ENCODE measurements at places on chromosomes 3 and 15. TPM values are rescaled to one million over a fixed set of nuclear protein-coding genes. Genes with fewer than 3 reads are reported as not detected.
A peak's percentile ranks its signal among the peaks of the same experiment; 100 is the strongest.

- H3K36me3 ChIP-seq = no peaks in the 10 kb centered on the region
- no peak overlapping the region for H3K4me3 ChIP-seq
These were observed 54.5 kb downstream of the CPN2 start for GRCh38 chr3:194296454-194297263.

DNA sequence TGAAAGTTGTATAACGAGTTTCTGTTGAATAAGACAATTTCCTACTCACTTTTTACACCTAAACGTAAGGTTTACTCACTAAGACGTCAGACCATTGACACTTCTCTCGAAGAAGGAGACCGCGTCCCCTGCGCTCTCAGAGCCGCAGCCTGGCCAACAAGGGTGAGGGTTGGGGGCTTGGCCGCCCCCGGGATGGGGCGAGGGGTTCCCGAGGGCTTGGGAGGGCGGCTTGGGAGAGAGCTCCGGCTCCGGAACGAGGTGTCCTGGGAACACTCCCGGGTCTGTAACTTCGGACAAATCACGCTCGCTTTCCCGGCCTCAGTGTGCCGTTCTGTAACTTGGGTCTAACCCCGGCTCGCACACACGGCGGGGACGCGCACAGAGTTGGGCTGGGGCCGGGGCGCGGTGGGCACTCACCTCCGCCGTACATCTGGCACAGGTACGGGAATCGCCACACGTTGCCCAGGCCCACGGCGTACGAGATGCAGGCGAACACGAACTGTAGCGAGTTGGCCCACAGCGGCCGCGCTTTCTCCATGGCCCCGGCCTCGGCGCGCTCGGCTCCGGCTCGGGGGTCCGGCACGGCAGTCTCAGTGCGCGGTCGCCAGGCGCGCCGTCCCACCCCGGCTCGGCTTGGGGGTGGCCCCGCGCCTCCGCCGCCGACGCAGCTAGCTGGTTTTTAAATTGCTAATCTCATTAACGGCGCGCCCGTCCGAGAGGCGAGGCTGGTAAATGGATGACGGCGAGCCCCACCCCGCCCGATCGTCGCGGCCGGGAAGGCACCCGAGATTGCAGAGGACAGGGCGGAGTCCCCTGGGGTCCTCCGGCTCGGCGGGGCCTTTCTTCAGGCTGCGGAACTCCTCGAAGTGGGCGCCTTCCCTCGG, at the start of gene SLC6A20:
Gene SLC6A20, minus strand, starts transcription at position 655 of the 884 bp plus-strand sequence. Its CDS starts 117 bp downstream, at position 538.
- peak within 1 kb of the TSS; percentile 22 for H3K4me3 ChIP-seq
- no peak for DNase-seq
- no peaks in the 10 kb centered on the region for H3K36me3 ChIP-seq
- H3K27ac ChIP-seq = no peak within 1 kb of the TSS

DNA sequence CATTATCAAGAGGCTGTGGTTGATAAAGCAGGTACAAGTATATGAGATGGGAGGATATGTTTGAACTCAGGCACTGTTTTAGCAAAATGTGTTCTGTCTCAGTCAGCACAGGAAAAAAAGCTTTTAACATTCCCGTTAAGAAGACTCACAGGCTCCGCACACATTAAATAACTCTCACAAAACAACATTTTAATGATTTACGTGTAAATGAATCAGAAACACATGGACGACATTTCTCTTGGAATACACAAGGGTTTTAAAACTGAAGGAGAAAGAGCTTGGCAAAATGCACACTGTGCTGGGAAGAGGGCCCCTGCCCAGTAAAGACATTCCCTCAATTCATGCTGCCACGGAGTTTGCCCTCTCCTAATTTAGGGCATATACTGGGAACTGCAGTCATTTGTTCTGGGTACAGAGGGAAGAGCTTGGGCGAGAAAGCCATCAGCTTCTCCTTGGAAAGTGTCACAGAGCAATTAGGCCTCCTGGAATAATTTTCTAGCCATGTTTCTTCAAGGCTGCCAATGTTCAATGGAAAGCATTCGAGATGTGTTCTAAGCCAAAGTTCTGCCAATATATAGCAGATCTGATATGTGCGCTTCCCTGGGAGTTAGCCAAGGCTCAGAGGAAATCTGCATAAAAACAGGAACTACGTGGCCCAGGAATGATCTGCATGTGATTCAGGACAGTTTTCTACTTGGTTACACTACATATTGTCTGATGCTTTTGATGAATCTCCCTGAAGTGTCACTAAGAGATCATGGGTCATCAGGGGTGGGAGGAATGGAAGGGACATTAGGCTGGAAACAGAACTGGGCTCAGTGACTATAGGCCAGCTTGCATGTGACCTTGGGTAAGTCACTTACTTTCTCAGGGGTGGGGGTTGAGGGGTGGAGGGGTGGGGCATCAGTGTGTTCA, 2.2 kb upstream of the MASP1 start:
- H3K4me1 ChIP-seq = no peaks in the 10 kb centered on the region
- H3K27me3 ChIP-seq = peaks cover 6% of the 10 kb centered on the region
- H3K4me3 ChIP-seq = no peak overlapping the region
- DNase-seq = no peak
- no peak overlapping the region for H3K27ac ChIP-seq
- no peaks in the 10 kb centered on the region for H3K36me3 ChIP-seq

- no peak overlapping the region for H3K27ac ChIP-seq
- H3K4me1 ChIP-seq = peaks cover 46% of the 10 kb centered on the region
- no peaks in the 10 kb centered on the region for H3K36me3 ChIP-seq
- DNase-seq = no peak
- H3K27me3 ChIP-seq = no peaks in the 10 kb centered on the region
- no peak overlapping the region for H3K4me3 ChIP-seq
These were observed 30.7 kb downstream of the PLA1A start for GRCh38 chr3:119628390-119628789.

DNA sequence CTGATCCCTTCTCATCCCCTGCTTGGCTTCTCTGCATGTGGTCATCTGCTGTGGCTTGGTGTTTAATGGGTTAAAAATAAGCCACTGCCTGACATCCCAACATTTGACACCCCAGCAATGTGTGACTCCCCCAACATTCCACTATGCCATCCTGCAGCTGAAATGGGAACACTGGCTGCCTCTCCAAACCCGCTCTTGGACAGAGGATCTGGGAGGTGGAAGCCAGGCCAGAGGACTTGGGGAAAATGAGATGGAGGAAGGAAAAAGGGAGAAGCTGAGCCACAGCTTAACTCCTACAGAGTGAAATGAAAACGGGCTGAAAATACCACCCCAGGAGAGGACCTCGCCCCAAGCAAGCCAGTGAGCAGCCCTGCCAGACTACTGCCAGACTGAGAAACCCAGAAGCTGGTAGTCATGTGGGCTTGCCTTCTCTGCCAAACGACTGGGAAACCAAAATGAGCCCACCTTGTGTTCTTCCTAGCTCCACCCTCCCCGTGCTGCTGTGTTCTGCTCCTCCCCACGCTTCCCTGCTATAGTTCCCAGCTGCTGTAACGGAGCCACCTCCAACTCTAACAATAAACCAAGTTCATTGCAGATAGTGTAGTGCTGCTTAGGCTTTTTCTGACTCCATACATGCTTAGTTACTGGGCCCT, 13.7 kb downstream of the MAP1A start:
- no peak for DNase-seq
- no peak overlapping the region for H3K4me3 ChIP-seq
- H3K4me1 ChIP-seq = no peaks in the 10 kb centered on the region
- no peak overlapping the region for H3K27ac ChIP-seq

GRCh38 chr3:22364851-22365250, 613.8 kb upstream of the ZNF385D start:
- no peak overlapping the region for H3K27ac ChIP-seq
- no peaks in the 10 kb centered on the region for H3K27me3 ChIP-seq
- no peak for DNase-seq
- H3K4me3 ChIP-seq = no peak overlapping the region
- no peaks in the 10 kb centered on the region for H3K4me1 ChIP-seq

DNA sequence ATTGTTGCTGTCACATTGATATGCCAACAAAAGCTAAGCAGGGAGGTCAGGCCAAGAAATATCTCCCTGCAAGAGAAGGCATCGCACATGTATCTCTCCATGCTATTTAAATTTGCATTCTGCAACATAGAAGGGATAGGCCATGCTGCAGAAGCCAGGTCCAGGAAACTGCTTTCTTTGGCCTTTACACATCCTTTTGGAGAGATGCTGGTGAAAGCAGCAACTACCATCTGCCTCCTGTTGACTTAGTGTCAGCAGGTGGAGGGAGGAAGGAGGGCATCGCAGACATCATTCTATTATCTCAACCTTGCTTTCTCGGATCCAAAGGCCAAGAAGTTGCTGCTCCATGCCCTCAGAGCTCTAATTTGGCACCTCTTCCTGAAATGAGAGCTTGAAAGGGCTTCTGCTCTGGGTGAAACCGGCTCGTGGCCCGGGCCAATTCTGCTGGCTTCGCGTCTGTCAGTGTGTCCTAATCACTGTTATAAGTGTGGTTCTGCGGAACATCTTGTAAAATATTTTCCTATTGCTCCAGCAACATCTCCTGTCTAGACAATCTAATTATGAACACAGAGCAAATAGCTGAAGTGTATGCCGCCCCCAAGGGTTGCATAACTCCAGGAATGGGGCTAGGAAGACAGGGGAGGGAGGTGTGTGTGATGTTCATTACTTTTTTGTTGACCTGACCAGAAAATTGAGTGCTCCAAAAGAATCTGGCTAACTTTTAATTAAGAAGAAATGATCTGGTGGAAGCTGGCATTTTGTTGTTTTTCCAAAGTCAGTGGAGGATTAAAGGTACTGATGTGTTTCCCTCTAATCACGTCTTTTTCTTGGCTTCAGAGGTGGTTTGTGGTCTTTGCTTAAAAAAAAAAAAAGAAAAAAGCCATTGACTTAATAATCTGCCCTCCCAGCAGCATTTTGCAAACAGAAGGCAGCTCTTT, 89.1 kb downstream of the TPRG1 start:
- no peak for DNase-seq
- no peak overlapping the region for H3K4me3 ChIP-seq

- DNase-seq = no peak
- no peaks in the 10 kb centered on the region for H3K4me1 ChIP-seq
- H3K27ac ChIP-seq = no peak overlapping the region
- H3K4me3 ChIP-seq = no peak overlapping the region
- H3K27me3 ChIP-seq = no peaks in the 10 kb centered on the region
- no peaks in the 10 kb centered on the region for H3K36me3 ChIP-seq
These were observed 34.9 kb downstream of the PPCDC start for GRCh38 chr15:75058127-75058905.

- peak overlapping the region; percentile 95 for H3K27ac ChIP-seq
- peak overlapping the region; percentile 98 for H3K4me3 ChIP-seq
- no peaks in the 10 kb centered on the region for H3K36me3 ChIP-seq
- no peaks in the 10 kb centered on the region for H3K27me3 ChIP-seq
- peaks cover 27% of the 10 kb centered on the region for H3K4me1 ChIP-seq
These were observed 507 bp downstream of the DIPK2A start for GRCh38 chr3:143972155-143972504.

- peak overlapping the region; percentile 53 for H3K27ac ChIP-seq
- H3K4me1 ChIP-seq = peaks cover 75% of the 10 kb centered on the region
These were observed 89.2 kb upstream of the MEF2A start for GRCh38 chr15:99476413-99477222.

GRCh38 chr3:8488411-8488810, 13.2 kb upstream of the LMCD1 start:
- no peak overlapping the region for H3K27ac ChIP-seq
- no peak overlapping the region for H3K4me3 ChIP-seq
- no peaks in the 10 kb centered on the region for H3K27me3 ChIP-seq
- peaks cover 3% of the 10 kb centered on the region for H3K4me1 ChIP-seq
- no peak for DNase-seq
- no peaks in the 10 kb centered on the region for H3K36me3 ChIP-seq

DNA sequence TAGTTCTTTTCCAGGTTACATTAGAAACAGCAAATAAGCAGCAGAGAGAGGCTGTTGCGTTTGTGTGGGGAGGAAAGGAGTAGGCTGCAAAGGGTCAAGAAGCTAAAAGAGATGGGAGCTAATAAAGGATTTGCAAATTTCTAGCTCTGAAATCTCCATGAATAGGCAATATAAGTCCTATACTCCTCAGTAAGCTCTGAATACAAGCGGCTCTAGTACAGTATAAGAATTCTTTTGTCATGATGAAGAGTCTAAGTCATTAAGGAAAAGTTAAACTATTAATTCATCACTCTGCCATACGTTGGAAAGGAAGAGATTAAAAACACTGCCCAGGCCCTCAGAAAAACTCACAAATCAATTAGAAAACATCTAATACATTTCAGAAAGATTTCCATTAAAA, 59.3 kb downstream of the CEP152 start:
- DNase-seq = no peak
- H3K4me3 ChIP-seq = no peak overlapping the region
- H3K27ac ChIP-seq = no peak overlapping the region
- H3K27me3 ChIP-seq = no peaks in the 10 kb centered on the region
- no peaks in the 10 kb centered on the region for H3K4me1 ChIP-seq

- H3K27ac ChIP-seq = peak within 1 kb of the TSS; percentile 80
- peak; percentile 96 for DNase-seq
- no peaks in the 10 kb centered on the region for H3K27me3 ChIP-seq
- peaks cover 26% of the 10 kb centered on the region for H3K4me1 ChIP-seq
- H3K36me3 ChIP-seq = peaks cover 8% of the 10 kb centered on the region
These were observed at the start of gene TMEM62 for GRCh38 chr15:43133430-43134156. TSS of gene TMEM62 (plus strand) at chr15:43133586. CDS start at chr15:43133803, 217 bp downstream.

DNA sequence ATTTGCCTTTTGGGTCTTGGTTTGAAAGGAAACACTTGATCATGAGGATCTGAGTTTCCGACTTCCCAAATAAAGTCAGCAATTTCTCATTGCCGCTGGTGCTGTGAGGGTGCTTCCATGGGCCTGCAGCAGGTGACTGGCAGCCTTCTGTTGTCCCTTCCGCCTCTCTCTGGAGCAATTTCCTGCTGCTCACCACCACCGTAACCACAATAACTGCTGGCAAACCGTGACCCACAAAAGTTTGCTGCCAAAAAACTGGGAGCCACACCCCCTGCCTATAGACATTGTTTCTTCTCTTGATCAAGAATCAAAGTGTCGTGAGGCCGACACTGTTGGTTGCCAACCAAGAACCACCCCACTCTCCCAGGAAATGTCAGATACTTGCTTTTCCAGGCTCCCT, 164.0 kb downstream of the NR2F2 start:
- no peak for DNase-seq
- H3K27ac ChIP-seq = no peak overlapping the region
- no peak overlapping the region for H3K4me3 ChIP-seq

- H3K4me3 ChIP-seq = no peak overlapping the region
- no peaks in the 10 kb centered on the region for H3K36me3 ChIP-seq
- H3K4me1 ChIP-seq = no peaks in the 10 kb centered on the region
- H3K27ac ChIP-seq = no peak overlapping the region
These were observed 350.2 kb upstream of the GRM7 start for GRCh38 chr3:6510713-6511112.

DNA sequence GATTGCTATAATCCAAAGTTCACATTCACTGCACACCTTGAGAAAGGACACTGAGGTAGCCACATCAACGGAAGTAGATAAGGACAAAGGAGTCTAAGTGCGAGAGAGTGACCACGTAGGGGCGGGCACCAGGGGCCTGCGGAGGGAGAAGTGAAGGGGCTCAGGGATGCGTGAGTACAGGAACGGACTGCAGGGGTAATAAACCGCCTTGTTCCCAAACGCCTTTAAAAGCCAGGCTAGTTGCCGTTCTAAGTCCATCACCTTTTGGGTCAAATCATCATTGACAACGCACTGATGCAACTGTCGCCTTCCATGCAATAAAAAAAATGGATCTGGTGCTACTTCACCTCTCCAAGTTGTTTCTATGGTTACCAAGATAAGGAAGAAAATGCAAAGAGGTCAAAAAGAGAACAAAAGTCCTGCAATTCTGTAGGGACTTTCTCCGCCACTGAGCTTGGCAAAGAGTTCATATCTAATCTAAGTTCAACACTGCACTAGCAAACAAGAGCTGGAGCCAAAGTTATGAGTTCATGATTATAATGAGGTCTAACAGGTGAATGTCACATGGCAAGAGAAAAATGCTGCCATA, 32.6 kb upstream of the ATP11B start:
- H3K27me3 ChIP-seq = no peaks in the 10 kb centered on the region
- no peak for DNase-seq
- no peaks in the 10 kb centered on the region for H3K4me1 ChIP-seq
- no peak overlapping the region for H3K27ac ChIP-seq
- H3K36me3 ChIP-seq = no peaks in the 10 kb centered on the region
- no peak overlapping the region for H3K4me3 ChIP-seq

ARPP21 gene
- not detected for total RNA-seq

KLF15 gene
- total RNA-seq = 6.8 TPM

RLBP1 gene
- total RNA-seq = not detected

NCEH1 gene
- 25.3 TPM for total RNA-seq

All from spleen (tissue), 13 donors.